ENCODE measurements at places on chromosomes 12 and 14. TPM values are rescaled to one million over a fixed set of nuclear protein-coding genes. Genes with fewer than 3 reads are reported as not detected.

DNA sequence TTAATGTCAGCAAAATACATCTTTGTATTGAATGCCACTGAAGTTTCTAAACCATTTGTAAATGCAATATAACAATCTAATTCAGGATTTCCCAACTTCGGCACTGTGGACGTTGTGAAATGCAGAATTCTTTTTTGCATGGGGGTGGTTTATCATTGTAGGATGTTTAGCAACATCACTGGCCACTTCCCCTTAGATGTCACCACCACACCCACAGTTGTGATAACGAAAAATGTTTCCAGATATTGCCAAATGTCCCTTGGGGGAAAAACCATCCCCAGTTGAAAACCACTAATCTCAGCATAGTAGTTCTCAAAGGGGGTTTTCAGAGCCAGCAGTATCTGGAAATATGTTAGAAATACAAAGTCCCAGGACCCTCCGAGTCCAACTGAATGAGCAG is 203.3 kb downstream of the NAV3 start:
- H3K4me1 ChIP-seq = no peaks in the 10 kb centered on the region
- H3K36me3 ChIP-seq = no peaks in the 10 kb centered on the region
- no peak overlapping the region for H3K4me3 ChIP-seq
- H3K27ac ChIP-seq = no peak overlapping the region
- no peaks in the 10 kb centered on the region for H3K27me3 ChIP-seq

DNA sequence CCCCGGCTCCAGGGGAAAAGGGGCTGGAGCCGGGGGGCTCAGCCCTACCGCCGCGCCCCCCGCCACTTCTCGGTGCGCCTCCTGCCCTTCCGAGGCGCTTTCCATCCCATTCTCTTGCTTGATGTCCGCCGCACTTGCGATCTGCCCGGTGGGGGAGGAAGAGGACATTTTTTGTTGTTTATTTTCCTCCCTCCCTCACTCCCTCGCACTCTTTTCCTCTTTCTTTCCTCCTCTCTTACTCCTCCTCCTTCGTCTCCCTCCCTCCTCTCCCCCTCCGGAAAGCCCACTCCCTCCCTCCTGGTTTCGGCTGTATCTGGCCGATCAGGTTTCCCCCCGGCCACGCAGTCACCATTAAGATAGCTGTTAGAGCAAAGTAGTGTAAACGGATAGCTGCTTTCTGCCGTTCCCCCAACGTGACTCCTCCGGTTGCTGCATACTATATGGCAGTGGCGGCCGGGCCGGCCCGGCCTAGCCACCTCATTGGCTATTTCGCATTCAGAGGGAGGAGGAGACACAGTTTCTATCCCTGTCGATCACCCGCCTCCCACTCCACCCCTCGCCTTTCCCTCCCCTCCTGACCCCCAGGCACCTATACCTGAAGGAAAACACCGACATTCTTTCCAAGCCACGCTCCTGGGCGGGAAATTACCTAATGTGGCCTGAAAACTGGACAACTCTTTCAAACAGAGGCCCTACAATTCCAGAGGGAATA is at the start of gene SIX4:
Gene SIX4 (minus strand): TSS at position 445 of the 712 bp plus-strand sequence. CDS start 277 bp downstream, at position 168.
- peak; percentile 69 for DNase-seq
- H3K4me1 ChIP-seq = peaks cover 20% of the 10 kb centered on the region
- peak within 1 kb of the TSS; percentile 79 for H3K4me3 ChIP-seq
- no peaks in the 10 kb centered on the region for H3K27me3 ChIP-seq
- peak within 1 kb of the TSS; percentile 76 for H3K27ac ChIP-seq

GRCh38 chr12:42564996-42565395 is 24.6 kb downstream of the PRICKLE1 start:
- no peak overlapping the region for H3K27ac ChIP-seq
- no peaks in the 10 kb centered on the region for H3K36me3 ChIP-seq
- H3K4me1 ChIP-seq = no peaks in the 10 kb centered on the region

GRCh38 chr14:21308132-21308478 is 28.2 kb downstream of the RPGRIP1 start:
- no peaks in the 10 kb centered on the region for H3K36me3 ChIP-seq
- H3K4me1 ChIP-seq = no peaks in the 10 kb centered on the region

DNA sequence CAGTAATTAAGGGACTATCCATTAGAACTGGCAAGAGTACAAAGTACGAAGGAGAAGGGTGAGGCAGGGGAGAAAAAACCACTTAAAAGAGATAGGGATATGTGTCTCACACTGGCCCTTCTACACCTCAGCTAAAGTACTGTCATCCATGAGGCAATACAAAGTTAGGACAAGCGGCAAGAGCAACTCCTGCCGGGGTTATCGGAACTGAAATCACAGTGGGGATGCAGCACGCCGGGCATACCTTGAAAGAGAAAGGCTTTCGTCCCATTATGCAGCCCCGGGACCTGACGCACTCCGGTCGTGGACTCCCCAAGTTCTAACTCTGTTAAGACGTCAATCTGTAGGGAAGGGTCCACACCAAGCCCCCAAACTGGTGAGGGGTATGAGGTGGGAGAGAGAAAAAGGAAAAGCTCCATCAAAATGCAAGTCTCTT is 1.1 kb downstream of the NELL2 start:
- no peak overlapping the region for H3K27ac ChIP-seq
- no peaks in the 10 kb centered on the region for H3K4me1 ChIP-seq
- H3K36me3 ChIP-seq = no peaks in the 10 kb centered on the region
- H3K27me3 ChIP-seq = peaks cover 6% of the 10 kb centered on the region
- DNase-seq = no peak
- peak overlapping the region; percentile 50 for H3K4me3 ChIP-seq

Gene FAM181A
- not detected for total RNA-seq

DNA sequence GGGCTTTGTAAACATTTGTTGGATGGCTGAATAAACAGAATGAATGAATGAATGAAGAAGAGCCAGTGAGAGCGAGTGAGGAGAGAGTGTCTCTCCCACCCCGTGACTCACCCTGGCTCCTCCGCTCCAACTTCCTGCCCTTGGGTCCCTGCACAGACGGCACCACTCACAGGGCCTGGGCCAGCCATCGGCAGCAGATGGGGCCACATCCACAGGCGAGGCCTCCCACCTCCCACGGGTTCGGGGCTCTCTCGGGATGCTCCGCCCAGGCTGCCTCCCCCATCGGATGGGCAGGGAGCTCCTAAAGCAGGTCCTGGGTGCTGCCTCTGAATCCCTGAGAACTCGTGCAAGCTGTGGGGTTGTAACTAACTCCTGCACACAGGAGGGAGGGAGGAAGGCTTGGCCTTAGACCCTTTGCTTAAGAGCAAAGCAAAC is 41.3 kb downstream of the CCNK start:
- peaks cover 55% of the 10 kb centered on the region for H3K4me1 ChIP-seq
- H3K4me3 ChIP-seq = no peak overlapping the region
- peak overlapping the region; percentile 26 for H3K27ac ChIP-seq
- DNase-seq = no peak
- no peaks in the 10 kb centered on the region for H3K27me3 ChIP-seq

Gene MOK
- 10.1 TPM for total RNA-seq

- H3K36me3 ChIP-seq = no peaks in the 10 kb centered on the region
- H3K27ac ChIP-seq = no peak overlapping the region
- no peak overlapping the region for H3K4me3 ChIP-seq
- no peak for DNase-seq
These were observed 18.2 kb upstream of the FAIM2 start for GRCh38 chr12:49921936-49922335.

DNA sequence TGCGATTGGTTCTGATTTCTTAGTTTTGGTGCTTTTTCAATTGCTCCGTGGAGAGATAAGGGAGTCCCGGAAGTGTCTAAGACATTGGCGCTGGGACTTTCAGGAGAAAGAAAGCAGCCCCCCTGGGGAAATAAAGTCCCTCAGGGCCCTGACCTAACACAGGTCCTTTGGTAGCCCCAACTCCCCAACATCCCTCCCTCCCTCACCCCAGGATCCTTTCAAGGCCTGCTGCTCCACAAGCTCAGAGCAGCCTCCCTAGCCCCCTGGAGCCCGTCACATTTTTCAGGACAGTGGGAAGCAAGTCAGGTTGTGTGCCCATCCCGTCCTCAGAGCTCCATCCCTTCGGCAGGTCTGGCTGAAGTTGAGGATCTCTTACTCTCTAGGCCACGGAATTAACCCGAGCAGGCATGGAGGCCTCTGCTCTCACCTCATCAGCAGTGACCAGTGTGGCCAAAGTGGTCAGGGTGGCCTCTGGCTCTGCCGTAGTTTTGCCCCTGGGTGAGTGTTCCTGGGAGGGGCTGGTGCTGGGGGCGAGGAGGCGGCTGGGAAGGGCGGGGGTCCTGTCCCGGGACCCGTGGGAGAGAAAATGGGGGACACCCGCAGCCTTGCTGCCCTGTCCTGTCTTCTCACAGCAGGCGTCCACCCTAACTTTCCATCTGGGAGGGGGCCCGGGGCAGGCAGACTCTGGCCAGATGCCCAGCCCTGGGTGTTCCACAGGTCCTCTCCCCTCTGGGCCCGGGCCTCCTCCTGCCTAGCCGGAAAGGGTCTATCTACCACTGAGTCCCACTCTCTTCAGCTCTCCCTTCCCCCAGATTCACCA is 950 bp downstream of the IFI27 start:
- H3K27ac ChIP-seq = peak overlapping the region; percentile 83
- H3K4me1 ChIP-seq = no peaks in the 10 kb centered on the region
- H3K4me3 ChIP-seq = peak overlapping the region; percentile 55
- no peaks in the 10 kb centered on the region for H3K27me3 ChIP-seq
- DNase-seq = no peak

Gene MDM2
- total RNA-seq = 36.6 TPM

- no peaks in the 10 kb centered on the region for H3K4me1 ChIP-seq
- H3K27ac ChIP-seq = no peak overlapping the region
- no peaks in the 10 kb centered on the region for H3K36me3 ChIP-seq
- no peak overlapping the region for H3K4me3 ChIP-seq
These were observed 15.7 kb upstream of the HMGA2 start for GRCh38 chr12:65808580-65808979.

- no peaks in the 10 kb centered on the region for H3K36me3 ChIP-seq
- peak overlapping the region; percentile 99 for H3K27ac ChIP-seq
- no peak for DNase-seq
- H3K4me1 ChIP-seq = no peaks in the 10 kb centered on the region
- H3K27me3 ChIP-seq = no peaks in the 10 kb centered on the region
These were observed 619 bp downstream of the ERC1 start for GRCh38 chr12:991350-992333.

DNA sequence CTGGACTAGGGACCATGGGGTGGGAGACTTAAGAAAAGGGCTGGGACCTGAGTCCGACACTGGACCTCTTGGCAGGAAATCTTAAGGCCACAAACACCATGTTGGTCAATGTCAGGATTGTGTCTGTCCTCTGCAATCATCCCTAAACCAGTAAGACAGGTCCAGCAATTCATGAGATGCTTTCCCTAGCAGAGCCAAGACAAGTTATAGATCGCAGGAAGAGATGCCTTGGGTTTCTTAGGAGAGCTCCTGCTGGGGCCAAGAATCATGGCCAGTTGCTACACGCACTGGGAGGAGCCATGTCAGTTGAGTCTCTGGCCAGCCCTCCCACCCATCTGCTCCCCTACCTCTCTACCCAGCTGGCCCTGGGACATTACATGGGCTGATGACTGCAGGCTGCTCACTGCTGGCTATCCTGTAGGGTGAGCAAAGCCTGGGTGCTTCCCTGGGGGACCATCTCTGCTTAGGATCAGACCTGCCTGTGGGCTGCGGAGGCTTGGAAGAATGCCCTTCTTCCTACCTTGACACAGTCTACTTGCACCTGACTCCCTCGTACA is 14.2 kb downstream of the PLEKHH1 start:
- H3K36me3 ChIP-seq = peaks cover 8% of the 10 kb centered on the region
- no peak overlapping the region for H3K4me3 ChIP-seq
- no peak overlapping the region for H3K27ac ChIP-seq
- H3K27me3 ChIP-seq = no peaks in the 10 kb centered on the region

DNA sequence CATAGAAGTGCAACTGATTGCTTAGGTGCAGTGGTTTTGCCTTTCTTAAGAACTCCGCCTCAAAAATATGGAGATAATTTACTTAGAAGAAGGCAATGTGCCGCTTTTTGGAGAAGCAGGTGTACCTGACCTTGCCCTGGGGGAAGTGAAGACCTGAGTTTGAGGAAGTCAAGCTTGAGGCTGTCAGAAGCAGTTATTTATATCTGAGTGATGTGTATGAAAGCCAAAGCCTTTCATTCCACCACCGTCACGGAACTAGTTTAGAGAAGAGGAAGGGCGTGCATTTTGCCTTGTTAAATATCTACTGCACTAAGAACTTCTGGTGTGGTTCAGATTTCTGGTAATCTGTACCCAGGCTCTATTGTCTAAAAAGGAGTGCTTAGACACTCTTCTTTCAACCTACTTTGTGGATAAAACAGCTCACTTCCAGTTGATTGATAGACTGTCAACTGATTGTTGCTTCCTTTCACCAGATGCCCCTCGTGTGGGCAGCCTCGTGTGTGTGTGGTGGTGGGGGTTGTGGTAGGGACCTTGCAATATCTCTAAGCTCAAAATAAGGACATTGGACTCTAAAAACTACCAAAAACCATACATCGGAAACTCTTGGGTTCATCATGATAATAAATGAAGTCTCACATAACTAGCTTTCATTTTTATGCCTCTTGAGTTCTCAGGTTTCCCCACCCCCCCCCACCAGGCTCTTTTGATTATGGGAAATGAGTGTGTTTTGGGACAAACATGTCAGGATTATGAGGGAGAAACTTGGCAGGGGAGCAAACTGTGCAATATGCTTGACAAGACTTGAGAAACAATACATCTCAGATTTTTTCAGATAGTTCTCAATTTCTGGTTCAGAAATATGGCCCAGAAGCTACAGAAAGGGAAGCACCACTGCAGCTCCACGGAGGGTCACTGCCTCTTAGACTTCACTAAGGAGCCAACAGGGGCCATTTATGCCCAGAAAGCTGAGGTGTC is 78.6 kb downstream of the ARF6 start:
- peak overlapping the region; percentile 1 for H3K4me3 ChIP-seq
- H3K4me1 ChIP-seq = peaks cover 38% of the 10 kb centered on the region
- no peaks in the 10 kb centered on the region for H3K36me3 ChIP-seq
- peak overlapping the region; percentile 52 for H3K27ac ChIP-seq
- no peak for DNase-seq

GRCh38 chr14:90272523-90272922 is 16.2 kb downstream of the PSMC1 start:
- no peak overlapping the region for H3K27ac ChIP-seq
- peaks cover 62% of the 10 kb centered on the region for H3K36me3 ChIP-seq
- H3K4me1 ChIP-seq = peaks cover 11% of the 10 kb centered on the region
- no peaks in the 10 kb centered on the region for H3K27me3 ChIP-seq
- DNase-seq = no peak

DNA sequence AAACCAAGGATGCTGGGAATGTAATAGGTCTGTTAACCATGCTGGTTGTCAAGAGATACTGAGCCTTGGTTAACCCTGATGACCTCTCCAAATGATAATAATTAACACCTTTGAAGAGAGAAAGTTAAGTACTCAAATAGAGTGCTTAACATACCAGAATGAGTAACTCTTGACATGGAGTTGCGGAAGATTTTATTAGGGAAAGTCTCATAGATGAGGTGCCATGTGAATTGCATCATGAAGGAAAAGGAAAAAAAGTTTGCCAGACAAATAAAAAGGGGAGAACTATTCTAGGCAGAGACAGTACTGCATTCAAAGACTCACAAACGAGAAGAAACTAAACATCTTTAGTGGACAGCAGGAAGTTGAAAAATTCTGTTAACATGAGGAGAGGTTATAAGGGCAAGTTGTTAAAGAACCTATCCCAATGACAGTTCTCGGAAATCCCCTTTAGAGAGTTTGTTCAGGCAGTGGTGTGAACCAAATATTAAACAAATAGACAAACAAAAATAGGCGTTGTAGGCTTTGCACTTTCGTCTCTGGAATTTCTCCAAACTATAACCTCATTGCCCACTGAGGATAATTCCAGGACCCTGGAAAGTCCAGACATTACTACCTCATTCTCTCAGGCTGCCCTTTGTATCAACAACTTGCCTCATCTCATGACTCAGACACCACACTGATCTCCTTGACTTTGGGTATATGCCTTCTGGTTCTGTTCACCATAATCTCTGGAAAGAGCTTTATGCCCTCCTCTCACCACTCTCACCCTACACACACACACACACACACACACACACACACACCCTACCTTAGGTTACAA is 435.0 kb downstream of the GXYLT1 start:
- no peaks in the 10 kb centered on the region for H3K4me1 ChIP-seq
- H3K4me3 ChIP-seq = no peak overlapping the region
- no peaks in the 10 kb centered on the region for H3K36me3 ChIP-seq
- H3K27me3 ChIP-seq = no peaks in the 10 kb centered on the region
- no peak overlapping the region for H3K27ac ChIP-seq

Measured in right atrium auricular region (tissue), 2 donors.